Body of pancreas (tissue), 4 donors: ENCODE measurements at places on chromosomes 1 and 21. TPM values are rescaled to one million over a fixed set of nuclear protein-coding genes. Genes with fewer than 3 reads are reported as not detected.

The SKI gene
- total RNA-seq, result 15.8 TPM

The NTRK1 gene
- total RNA-seq, result not detected

The MATN1 gene
- 0.33 TPM for total RNA-seq

The CLDN17 gene
- not detected for total RNA-seq

DNA sequence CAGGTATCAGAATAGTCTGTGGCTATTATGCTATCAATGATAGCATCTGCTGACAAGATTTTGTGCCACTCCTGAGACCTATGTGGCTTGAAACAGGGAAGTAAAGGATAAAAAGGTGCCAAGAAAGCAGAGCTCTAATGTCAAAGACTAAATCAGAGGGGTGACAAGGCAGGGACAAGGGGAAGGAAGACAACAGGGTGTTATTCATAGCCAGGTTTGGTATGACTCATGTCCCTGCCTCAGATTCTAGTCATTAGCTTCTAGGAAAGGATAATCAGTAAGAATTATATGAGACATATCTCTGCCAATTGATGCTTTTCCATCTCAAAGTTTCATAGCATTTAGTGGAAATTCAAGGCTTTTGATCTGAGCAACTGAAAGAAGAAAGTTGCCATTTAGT is 31.8 kb upstream of the PLD5 start:
- DNase-seq, result no peak

- DNase-seq, result no peak
These were observed 36.5 kb downstream of the C4BPA start for GRCh38 chr1:207140536-207140935.

DNA sequence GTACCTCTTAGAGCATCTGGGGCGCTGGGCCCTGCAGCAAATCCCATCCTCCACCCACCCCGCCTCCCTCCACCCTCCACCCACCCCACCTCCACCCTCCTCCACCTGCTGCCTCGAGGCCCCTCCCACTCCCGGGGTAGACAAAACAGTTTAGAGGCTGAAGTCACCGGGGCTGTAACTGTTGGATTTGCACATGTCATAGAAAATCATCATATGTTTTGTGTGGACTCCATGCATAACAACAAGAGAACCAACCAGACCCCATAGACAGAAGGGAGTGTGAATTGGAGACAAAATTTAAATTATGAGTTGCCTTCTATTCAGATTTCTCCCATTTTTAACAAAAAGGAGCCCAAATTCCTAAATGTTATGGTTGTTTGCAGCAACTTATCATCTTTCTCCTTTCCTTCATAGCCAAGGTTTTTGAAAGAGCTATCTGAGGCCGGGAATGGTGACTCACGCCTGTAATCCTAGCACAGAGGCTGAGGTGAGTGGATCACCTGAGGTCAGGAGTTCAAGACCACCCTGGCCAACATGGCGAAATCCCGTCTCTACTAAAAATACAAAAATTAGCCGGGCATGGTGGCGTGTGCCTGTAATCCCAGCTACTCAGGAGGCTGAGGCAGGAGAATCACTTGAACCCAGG is 28.2 kb upstream of the LGALS8 start:
- no peak for DNase-seq

- DNase-seq, result no peak
These were observed 44.2 kb downstream of the RAB3B start for GRCh38 chr1:51946300-51946699.

DNA sequence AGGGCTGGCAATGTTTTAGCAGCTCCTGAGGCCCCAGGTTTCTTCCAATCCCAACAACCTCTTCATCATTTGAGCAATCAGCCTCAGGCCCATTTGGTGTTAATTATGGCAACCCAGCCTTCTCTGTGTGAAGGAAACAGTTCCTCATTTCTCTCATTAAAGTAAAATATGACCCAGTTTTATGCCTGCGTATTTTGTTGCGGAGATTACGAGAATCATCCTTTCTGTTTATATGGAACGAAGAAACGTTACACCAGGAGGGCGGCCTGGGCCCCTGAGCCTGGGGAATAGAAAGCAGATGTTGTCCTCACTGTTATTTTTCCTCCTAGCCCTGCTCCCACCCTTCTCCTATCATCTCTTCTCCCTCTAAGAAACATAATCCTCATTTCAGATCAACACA is 332.2 kb upstream of the USP24 start:
- DNase-seq, result no peak

DNA sequence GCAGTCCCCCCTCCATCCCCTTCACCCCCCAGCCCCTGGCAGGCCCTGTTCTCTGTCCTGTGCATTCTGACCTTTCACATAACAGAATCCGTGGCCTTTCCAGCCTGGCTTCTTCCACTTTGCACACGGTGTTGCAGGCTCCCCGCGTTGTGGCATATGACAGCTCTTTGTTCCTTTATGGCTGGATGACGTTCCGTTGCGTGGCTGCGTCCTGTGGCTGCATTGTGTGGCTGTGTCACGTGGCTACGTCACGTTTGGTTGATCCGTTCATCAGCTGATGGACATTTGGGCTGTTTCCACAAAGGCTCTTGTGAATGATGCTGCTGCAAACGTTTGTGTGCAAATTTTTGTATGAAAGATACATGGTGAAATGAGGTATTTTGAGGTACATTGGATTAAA is 53.3 kb downstream of the PDE9A start:
- DNase-seq, result no peak

DNA sequence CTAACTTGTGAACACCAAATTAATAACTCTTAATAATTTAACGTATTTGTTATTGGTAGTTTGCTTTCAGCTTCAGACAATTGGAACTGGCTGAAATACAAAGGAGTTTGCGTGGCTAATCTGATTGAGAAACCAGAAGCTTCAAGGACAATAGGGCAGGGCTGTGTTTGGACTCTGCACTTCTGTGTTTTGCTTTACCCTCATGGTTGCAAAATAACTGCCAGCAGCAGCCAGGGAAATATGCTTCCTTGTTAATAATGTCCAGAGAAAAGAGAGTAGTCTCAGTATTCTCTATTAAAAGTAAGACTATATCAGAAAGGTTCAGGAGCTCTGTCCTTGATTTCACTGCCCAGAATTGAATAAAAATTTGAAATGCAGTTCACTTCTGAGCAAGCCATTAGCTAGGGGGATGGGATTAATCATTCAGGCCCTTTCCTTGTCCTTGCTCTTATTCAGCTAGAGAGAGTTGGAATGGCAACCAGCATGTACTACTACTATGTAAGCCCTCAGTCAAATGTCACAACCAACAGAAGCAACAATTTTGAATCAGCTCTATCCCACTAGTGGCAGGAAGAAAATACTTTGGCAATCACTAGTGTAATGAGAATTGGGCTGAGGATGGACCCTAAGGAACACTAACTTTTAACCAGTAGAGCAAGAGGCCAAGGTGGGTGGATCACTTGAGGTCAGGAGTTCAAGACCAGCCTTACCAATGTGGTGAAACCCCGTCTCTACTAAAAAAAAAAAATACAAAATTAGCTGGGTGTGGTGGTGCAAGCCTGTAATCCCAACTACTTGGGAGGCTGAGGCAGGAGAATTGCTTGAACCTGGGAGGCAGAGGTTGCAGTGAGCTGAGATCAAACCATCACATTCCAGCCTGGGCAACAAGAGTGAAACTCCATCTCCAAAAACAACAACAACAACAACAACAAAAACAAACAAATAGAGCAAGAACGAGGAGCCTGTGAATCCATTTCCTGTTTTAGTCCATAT is 76.8 kb downstream of the POU2F1 start:
- DNase-seq, result peak; percentile 69

GRCh38 chr1:230747890-230748800 is 957 bp downstream of the CAPN9 start:
- DNase-seq, result peak; percentile 38

GRCh38 chr1:187517546-187517945 is 688.8 kb downstream of the PLA2G4A start:
- DNase-seq, result peak; percentile 5

GRCh38 chr1:5818755-5819154 is 173.5 kb downstream of the NPHP4 start:
- no peak for DNase-seq

- no peak for DNase-seq
These were observed 18.9 kb downstream of the FGGY start for GRCh38 chr1:59315529-59316463.

- peak; percentile 57 for DNase-seq
These were observed 218.3 kb upstream of the HOOK1 start for GRCh38 chr1:59596432-59596831.

DNA sequence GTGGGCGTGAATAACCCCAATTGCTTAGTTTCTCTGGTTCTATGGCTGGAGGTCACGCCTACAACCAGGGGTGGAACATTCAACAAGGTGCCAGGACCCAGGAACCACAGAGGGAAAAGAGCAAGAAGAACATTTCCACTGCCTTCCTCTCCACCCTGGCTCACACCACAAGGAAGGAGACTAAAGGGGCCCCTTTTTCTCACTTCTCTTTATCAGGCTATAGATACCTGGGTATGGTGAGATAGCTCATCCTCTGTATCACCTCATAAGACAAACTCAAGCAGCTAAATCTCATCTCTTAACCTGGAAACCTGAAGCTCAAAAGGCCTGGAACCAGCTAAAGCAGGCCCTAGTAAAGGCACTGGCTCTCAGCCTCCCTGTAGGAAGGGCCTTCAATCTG is 438.8 kb upstream of the OLFM3 start:
- no peak for DNase-seq

DNA sequence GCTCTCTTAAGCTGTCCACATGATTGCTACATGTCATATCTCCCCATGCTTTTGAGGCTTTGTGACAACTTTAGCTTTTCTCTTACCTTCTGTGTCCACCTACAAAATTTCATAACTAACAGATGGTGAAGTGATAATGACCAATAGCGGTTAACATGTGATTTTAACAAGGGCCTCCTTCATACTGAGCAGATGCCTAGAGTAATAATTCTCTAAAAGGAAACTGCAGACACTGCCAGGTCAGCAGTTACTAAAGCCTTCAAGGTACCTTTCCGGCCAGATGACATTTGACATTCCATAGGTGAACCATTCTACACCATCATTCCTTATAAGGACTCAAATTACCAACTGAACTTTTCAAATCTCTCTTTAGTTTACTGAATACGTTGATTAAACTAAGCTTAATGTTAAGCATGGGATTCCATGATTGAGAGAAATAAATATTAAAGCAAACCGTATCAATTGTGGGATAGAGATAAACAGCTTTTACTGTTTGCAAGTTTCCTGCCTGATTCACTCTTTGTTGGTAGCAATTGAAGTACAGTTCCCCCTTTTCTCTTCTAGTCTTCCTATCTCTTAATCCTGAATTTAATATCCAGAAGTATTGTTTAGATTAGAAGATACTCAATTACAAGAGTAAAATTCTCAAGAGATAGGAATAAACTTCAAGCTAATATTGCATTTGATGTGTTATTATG is 205.1 kb downstream of the PLA2G4A start:
- DNase-seq, result no peak

DNA sequence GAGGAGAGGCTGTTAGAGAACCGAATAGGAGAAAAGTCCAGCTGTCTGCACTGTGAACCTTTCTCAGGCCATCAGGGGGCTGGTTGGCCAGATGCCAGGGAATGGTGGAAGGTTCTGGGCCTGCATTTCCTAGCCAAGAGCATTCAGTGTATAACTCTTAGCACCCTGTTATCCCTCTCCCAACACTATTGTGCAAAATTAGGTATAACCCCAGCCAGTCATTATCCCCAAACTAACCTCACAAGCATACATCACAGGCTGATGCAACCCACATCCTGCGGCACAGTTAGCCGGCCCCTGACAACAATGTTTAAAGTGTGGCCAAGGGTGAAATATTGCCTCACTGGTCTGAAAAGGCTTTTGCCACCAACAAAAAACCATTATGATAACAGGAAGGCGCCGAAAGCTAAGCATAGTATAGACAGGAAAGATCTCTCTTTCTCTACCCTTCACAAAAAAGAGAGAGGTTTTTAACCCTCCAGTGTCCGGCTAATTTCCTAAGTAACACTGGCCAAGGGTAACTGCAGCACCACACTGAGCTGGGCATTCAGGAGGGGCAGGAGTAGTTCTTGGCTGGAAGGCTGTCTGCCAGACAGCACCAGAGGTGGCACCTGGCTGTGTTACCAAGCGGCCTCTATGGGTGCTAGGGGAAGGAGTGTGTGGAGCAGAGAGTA is 77.3 kb upstream of the BCAR3 start:
- no peak for DNase-seq

DNA sequence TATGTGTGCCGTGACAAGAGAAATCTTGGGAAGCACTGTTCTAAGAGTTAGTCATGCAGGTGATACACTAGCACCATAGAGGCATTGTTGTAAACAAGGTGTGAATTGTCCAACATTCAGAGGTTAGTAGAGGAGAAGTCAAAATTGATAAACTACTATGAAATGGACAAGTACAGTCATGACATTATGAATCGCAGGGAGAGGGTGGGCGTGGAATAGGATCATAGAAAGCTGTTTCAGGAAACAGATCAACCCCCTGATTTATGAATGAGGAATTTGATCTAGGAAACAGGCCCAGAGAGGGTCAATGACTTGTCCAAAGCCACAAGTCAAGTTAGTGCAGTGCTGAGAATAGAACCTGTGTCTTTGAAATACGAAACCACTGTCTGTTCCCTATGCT is 58.5 kb upstream of the LAX1 start:
- no peak for DNase-seq

DNA sequence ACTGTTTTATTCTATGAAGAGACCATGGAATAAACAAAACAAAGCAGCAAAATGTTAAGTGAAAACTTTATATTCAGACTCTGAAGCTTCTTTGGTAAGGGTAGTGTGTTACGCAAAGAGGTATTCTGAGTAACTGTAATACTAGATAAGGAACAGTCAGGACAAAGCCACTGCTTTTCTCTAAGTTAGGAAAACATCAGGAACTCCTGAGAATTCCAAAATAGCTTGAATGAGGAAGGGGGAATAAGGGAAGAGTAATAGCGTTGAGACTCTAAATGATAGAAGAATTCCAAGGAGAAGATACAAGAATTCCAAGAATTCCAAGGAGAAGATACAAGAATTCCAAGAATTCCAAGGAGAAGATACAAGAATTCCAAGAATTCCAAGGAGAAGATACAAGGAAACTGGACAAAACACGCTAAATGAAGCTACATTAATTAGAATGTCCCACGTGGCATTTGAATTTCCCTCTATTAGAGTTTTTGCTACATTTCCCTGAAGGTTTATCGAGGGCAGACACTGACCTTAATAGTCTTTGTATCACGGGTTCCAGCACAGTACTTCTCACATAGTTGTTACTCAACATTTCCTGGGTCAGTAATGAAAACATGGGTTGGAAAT is 71.5 kb downstream of the SMYD3 start:
- no peak for DNase-seq

DNA sequence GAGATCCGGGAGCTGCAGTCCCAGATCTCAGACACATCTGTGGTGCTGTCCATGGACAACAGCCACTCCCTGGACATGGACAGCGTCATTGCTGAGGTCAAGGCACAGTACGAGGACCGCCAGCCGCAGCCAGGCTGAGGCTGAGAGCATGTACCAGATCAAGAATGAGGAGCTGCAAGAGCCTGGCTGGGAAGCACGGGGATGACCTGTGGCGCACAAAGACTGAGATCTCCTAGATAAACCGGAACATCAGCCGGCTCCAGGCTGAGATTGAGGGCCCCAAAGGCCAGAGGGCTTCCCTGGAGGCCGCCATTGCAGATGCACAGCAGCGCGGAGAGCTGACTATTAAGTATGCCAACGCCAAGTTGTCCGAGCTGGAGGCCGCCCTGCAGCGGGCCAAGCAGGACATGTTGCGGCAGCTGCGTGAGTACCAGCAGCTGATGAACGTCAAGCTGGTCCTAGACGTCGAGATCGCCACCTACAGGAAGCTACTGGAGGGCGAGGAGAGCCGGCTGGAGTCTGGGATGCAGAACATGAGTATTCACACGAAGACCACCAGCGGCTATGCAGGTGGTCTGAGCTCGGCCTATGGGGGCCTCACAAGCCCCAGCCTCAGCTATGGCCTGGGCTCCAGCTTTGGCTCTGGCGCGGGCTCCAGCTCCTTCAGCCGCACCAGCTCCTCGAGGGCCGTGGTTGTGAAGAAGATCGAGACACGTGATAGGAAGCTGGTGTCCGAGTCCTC is 25.5 kb downstream of the ETV3L start:
- peak; percentile 75 for DNase-seq
